ENCODE measurements at places on chromosomes 5 and 9.

DNA sequence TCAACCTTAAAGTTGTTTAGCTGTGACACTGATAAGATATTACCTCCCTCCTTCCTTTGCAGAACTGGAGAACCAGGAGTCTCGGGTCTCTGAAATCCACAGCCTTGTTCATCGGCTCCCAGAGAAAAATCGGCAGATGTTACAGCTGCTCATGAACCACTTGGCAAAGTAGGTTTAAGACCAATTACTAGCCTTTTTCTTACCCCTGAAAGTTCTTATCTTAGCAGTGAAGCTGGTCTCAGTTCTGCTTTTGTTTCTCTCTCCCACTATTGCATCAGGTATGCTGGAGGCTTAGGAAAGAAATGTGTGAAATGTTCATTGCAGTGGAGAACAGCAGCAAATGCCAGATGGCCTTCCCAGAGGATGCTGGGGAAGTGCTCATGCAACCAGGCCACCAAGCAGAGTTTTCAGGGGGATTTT, 287.4 kb downstream of the ARHGAP26 start:
- DNase-seq, result no peak

- DNase-seq, result peak; percentile 13
These were observed 617.9 kb downstream of the BNC2 start for GRCh38 chr9:16252616-16253015.

GRCh38 chr5:53327811-53328334, 152.6 kb upstream of the FST start:
- DNase-seq, result no peak

- peak; percentile 93 for DNase-seq
These were observed at the start of gene C5orf24 for GRCh38 chr5:134845852-134846640. Gene C5orf24 (plus strand): TSS chr5:134845968. CDS start chr5:134854901, 8,933 bp downstream.

DNA sequence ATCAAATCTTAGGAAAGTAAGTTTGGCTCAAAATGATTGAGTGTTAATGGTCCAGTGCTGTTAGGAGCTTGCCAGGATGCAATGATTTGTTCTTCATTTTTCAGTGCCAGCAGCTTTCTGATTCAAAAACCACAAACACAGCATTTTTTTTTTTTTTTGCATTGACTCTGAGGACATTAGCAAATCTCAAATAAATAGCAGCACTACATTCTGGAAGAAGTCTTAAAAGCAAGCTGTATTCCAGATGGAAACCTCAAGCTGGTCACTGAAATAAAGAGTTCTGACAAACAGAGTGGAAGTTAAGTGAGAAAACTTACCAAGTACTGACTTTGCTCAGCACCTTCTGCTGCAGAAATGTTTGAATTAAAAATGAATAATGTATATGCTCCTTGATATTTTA, 1653.1 kb upstream of the CDH9 start:
- DNase-seq, result no peak

GRCh38 chr5:4855880-4856279, 284.2 kb upstream of the ADAMTS16 start:
- DNase-seq, result no peak

DNA sequence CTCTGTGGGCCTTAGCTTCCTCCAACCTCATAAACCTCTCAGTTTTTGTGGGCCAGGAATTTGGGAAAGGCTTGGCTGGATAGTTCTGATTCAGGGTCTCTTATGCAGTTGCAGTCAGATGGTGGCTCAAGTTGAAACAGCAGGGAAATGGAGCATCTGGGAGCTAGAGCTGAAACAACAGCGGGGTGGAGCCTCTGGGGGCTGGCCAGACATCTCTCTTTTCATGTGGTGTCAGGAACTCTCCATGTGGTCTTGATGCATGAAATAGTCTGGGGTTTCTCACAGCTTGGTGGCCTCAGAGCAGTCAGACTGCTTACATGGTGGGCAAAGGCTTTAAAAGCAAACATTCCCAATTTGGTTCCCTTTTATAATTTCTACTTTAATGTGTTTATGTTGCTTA, 13.5 kb downstream of the ZNF346 start:
- DNase-seq, result no peak

DNA sequence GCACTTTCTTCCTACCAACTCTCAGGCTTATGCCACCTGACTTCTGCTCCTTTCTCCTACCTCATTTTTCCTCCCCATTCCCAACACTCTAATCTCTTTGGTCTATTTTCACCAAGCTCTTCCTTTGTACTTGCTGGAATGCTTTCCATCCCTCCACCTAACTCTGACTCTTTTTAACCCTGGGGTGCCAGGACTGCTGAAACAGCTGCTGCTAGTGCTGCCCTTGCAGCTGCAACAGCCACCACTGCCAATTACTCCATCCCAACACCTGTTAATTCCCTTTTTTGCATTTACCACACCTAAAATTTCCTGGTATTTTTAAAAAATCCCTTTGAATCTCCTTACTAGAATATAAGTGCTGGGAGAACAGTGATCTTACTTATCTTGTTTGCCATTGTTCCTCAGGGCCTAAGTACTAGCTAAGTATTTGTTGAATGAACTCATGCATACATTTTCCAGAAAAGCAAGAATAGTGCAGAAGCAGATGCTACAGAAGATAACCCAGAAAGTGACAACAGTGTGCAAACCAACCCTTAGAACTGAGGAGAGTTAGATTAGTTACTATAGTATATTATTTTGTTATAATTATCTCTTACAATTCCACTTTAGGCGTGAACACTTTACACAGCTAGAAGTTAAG, 11.5 kb downstream of the NADK2 start:
- no peak for DNase-seq

DNA sequence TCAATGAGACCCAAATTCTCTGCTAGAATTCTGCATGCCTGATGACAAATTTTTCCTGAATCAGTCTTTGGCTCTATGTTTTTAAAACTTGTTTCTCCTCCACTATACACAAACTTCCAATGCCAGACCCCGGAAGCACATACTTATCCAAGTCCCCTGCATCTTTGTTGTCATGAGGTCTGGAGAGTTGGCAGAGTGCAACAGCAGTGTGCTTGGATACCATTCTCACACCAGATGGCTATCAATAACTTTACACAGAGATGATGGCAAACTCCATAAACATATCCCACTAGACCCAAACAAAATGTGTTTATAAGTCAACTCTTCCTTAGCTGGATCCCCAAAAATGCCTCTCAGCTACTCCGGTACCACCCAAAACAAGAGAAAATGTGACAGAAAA, 337.7 kb upstream of the TRPC7 start:
- DNase-seq, result no peak

GRCh38 chr5:172450861-172451695, 3.2 kb downstream of the SH3PXD2B start:
- peak; percentile 45 for DNase-seq

- no peak for DNase-seq
These were observed 95.3 kb downstream of the PTTG1 start for GRCh38 chr5:160516696-160517530.

DNA sequence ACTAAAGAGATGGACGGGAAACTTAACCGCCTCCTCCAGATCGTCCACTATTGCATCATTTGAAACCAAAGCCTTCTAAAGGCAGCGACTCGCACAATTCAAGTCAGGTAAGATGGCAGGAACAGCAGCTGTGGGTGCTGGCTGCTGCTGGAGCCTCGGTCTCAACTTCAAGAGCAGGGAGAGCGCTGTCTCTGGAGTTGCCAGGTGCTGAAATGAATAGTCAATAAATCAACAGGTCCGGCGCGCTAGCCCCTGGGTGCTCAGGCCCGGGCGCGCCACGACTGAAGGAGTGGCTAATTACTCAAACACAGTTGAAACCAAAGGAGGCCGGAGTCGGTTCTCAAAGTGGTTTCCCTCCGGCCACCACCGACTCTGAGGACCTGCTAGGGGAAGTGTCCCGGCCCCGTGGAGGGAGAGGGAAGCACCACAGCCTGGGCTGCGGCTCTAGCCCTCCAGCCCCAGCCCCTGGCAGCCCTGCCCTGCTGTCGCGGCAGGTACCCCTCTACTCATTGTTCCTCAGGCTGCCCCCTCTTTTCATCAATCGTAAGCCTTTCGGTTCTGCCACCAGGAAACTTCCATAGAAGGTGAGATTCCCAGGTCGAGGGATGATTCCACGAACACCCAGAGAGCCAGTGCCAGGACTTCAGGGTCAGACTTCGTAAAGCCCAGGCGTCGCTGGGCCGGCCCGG, 804 bp downstream of the TTC39B start:
- DNase-seq, result peak; percentile 27

- no peak for DNase-seq
These were observed 48.7 kb downstream of the RUSC2 start for GRCh38 chr9:35538361-35539234.

GRCh38 chr5:10655972-10656830, 92.3 kb downstream of the ANKRD33B start:
- no peak for DNase-seq

DNA sequence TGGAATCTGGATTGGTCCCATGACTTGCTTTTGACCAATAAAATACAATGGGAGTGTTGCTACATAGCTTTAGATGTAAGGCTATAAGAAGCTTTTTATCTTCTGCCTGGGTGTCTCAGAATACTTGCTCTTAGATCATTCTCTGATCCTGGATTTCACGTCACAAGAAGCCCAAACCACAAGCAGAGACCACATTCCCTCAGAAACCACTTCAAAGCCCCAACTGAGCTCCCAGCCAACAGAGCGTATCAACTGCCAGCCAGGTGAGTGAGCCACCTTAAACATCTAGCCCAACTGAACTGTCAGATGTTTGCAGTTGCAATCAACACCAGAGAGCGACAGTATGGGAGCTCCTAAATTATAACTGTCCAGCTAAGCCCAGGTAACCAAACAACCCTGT, 687.1 kb downstream of the TLE1 start:
- DNase-seq, result peak; percentile 72

GRCh38 chr5:37774912-37775483, 64.8 kb downstream of the GDNF start:
- DNase-seq, result no peak

DNA sequence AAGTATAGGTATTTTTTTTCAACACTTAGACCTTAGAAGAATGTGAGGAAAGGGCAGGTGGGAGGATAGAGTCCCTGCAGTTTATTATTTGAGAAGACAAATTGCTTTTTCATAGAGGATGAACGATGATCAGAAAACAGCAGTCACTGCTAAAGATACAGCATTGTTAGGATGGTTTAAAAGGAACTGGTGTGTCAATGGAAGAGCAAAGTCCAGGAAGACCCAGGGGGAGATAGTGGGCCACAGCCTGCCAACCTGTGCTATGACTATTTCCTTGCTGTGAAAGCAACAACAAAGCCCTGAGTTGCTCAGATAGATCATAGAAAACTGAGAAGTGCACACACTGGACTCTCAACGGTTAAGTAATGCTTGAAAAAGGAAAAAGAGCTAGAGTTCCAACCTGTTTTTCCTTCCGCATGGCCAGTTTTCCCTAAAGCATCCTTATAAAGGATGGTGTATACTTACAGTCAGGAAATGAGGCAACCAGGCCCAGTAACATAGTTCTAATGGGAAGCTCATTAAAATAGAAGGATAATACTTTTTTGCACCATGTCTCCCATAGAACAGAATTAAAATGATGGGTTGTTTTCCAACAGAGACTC, 153.8 kb downstream of the CEMIP2 start:
- no peak for DNase-seq

DNA sequence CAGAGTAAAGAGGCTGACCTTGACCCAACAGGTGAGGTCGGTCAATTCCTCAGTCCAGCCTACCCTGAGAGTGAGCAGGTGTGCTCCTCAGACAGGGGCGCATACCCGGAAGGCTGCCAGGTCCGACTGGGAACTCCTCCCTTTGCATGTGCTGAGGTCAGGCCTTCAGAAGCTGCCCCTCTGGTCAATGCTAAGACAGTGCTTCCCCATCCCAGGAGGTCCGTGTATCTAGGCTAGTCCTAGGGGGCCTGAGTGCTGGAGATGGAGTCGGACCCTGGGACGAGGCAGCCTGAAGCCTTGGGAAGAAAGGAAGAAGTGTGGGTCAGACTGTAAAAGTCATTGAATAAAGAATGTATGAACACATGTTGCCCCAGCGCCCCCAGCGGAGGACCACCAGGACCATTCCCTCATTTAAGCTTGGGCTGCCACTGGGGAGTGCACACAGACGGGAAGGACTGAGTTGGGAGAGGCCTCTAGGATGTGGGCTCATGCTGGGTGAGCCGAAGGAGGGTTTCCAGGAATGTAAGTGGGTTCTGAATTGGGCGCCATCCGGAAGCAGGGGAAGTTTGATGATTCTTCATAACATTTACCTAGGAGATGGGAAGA, 41.0 kb upstream of the GFPT2 start:
- no peak for DNase-seq

GRCh38 chr9:15469862-15470261, 40.9 kb downstream of the PSIP1 start:
- no peak for DNase-seq

GRCh38 chr5:158899211-158899610, 200.5 kb downstream of the EBF1 start:
- DNase-seq, result no peak

DNA sequence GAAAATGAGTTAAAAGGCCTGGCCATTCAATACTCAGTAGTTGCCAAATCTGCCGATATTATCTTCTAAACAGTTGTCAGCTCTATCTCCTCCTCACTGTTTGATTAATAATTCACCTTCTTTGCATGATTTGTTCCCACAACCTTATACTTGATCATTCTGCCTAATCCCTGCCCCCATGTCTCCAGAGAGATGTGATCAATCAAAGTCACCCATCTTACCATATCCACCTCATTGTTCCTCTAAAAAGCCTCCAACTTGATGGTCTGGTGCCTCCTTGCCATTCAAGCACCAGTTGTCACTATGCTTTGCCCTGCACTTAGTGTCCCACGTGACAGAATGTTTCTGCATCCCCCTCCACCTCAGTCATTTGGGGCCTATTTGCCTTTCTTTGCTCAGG, 41.3 kb downstream of the KIAA1958 start:
- no peak for DNase-seq

GRCh38 chr5:54443270-54443669, 12.2 kb upstream of the HSPB3 start:
- peak; percentile 47 for DNase-seq

GRCh38 chr5:76333571-76333970, 69.5 kb upstream of the IQGAP2 start:
- no peak for DNase-seq

DNA sequence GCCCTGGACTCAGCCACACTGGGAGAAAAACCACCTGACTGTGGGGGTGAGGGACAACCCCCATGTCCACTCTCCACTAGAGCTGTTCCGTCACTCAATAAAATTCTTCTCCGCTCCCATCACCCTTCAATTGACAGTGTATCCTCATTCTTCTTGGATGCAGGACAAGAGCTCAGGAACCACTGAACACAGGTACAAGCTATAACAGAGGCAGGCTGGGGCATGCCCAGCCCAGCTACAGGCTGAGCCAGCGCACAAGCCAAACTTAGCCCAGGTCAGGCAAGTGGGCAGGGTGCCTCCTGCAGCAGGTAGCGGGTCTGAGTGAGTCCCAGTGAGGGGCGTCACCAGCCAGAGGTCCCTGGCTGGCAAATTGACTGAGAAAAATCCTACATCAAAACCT, 183.4 kb downstream of the HINT1 start:
- no peak for DNase-seq

- DNase-seq, result no peak
These were observed 96.4 kb upstream of the COL5A1 start for GRCh38 chr9:134545215-134545542.

- no peak for DNase-seq
These were observed 178.4 kb downstream of the FANCC start for GRCh38 chr9:95139126-95139525.

GRCh38 chr5:6703806-6704205, 9.4 kb upstream of the TENT4A start:
- DNase-seq, result no peak
